ENCODE measurements at places on chromosomes 6 and 20. TPM values are rescaled to one million over a fixed set of nuclear protein-coding genes. Genes with fewer than 3 reads are reported as not detected.

Gene HTR1B
- total RNA-seq = not detected

DNA sequence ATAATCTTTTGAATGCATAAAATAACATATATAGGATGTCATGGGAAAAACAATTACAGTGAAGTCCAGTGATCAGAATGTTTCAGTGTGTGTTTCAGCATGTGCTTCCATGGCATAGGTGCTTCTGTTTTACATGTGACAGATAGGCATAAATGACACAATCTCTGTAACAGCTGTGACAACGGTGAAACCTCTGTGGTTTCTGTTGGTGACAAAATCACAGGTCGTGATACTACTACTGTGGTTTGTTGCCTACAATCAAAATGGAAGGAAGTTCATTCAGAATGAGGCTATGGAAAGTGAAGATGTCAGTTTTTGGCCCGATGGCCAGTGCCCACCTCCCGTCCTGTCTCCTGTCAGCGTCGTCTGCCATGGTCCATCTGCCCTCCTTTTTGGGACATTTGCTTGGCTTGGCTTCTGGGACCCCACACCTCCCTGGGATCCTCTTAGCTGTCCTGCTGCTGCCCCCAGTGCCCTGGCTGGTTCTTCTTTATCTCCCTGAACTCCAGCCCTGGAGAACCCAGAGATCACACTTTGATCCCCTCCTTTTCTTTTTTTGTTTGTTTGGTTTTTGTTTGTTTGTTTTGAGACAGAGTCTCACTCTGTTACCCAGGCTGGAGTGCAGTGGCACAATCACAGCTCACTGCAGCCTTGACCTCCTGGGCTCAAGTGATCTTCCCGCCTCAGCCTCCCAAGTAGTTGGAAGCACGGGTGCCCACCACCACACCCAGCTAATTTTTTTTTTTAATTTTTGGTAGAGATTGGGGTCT, 79.3 kb upstream of the NAA20 start:
- DNase-seq = no peak

GRCh38 chr6:93048381-93048780, 371.0 kb downstream of the EPHA7 start:
- DNase-seq = no peak

Gene TRPC4AP
- total RNA-seq = 77.6 TPM

Gene ZNF334
- 13.5 TPM for total RNA-seq

DNA sequence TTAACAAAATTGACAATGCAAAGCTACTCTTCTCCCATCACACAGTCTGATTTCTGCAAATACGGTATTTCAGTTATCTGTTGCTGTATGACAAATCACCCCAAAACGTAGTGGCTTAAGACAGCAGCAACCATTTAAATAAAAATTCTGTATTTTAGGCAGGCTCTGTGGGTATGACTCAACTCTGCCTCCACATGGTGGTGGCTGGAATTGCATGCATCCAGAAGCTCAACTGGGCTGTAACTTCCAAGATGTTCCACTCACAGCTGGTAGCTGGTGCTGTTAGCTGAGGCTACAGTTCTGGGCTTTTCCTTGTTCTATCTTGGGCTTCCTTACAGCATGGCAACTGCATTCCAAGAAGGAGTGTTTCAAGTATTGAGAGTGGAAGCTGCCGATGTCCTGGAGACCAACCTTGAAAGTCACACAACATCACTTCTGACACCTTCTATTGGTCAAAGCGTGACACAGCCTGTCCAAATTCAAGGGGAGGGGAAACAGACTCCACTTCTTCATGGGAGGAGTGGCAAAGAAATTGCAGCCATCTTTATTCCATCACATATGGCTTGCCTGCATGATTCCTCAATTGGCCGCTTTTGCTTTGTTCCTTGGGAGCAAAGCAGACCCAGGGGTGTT, 39.7 kb upstream of the TULP1 start:
- no peak for DNase-seq

DNA sequence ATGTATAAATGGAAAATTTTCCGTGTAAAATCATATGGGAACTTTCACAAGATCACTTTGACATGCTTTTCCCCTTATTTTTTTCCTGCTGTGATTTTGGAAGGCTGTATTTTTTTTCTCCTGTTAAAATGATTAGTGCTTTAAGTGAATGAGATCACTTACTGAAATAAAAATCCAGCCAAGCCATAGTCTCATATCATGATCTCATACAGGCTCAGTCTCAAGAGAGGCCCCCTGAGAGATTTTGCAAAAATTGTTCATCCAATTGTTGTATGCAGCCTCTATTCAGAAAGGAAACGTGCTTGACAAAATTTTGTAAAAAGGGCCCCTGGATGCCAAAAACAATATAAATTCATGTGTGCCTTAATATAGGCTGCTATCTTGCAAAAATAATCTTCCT, 528.2 kb downstream of the HDGFL1 start:
- DNase-seq = no peak

Gene POU5F1
- total RNA-seq = 4.1 TPM

- no peak for DNase-seq
Measured at GRCh38 chr20:57735831-57736737, 26.3 kb upstream of the PMEPA1 start.

Gene MRPL2
- 30.0 TPM for total RNA-seq

DNA sequence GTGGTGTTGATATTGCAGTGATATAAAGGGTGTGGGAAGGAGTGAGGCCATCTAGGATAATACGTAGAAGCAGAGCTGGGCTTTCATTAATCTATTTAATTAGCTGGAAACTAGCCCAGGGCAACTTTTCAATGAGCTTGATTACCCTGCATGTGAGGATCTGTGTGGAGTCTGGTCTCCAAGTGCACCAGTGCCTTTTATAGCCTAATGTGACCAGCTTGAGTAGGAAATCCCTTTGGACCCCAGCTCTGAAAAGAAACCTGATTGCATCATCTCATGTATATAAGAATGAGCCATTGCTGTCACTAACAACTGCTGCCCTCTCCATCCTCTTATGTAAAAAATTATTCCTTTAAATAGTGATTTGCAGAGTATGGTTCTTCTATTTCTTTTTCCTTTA, 72.6 kb downstream of the CD109 start:
- DNase-seq = no peak

GRCh38 chr20:34010405-34010931, 16.8 kb downstream of the RALY start:
- DNase-seq = no peak

Gene EPPIN
- total RNA-seq = not detected

DNA sequence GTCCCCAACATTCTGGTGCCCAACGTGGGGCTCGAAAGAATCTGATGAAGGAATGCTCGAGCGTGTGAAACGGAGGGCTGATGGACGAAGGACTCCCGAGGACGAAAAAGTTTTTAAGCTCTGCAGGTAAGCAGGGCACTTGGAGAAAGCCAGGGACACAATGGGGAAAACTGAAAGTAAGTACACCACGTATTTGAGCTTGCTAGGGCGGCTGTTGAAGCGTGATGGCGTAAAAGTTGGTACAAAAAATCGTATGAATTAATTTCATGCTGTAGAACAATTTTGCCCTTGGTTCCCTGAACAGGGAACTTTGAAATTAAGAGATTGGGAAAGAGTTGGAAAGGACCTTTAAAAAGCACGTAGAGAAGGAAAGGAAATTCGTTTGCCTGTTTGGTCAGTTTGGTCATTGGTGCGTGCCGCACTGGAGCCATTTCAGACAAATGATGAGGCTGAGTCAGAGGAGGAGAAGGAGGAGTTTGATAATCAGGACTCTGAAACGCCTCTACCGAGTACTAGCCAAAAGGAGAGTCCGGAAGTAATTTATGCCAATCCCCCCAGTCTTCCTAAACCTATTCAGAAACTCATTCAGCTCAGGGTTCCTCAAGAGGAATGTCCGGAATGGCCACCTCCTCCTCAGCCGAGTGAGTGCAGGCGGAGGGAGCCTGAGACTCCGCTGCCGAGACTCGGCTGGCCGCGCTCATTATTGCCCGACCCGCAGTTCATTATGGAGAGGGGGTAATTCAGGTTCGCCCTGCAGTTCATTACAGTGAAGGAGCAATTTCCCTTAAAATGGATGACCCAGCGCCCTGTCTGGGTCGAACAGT, 59.2 kb upstream of the PRSS16 start:
- no peak for DNase-seq

Gene COL21A1
- 10.6 TPM for total RNA-seq

Gene TMX4
- 50.5 TPM for total RNA-seq

DNA sequence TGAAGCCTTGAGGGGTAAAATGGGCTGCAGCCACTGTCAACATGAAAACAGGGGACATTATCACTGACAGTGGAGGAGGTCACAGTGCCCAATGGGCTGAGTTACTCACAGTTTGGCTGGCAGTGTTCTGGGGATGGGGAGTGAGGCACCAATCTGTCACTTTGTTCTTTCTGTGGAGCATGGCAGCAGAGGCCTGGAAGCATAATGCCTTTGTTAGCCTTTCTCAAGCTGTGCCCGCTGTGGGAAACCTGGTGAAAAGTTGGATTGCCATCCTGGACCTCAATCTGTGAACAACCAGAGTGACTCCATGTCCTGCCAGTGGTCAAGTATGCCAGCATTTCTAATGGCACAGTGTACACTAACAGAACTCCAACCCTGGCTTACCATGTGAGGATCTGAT, 143.6 kb downstream of the OR2B2 start:
- no peak for DNase-seq

GRCh38 chr6:157693867-157694266, 129.2 kb upstream of the SNX9 start:
- no peak for DNase-seq

Gene UBD
- not detected for total RNA-seq

DNA sequence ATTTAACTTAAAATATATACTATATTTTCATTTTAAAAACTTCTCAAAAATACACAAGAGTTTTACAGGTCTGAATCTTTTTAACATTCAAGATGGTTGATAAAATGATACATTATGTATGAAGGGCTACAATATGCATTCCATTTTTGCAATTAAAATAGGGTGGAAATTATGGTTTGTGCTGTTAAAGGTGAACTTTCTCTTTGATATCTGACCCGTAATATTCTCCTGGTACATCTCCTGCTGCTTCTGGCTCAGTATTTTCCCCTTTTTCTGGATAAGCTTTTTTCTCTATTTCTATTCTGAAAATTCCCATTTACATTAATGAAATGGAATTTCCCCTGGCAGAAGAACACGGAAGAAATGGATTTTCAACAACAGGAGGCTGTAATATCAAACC, 27.4 kb upstream of the LCA5 start:
- no peak for DNase-seq

DNA sequence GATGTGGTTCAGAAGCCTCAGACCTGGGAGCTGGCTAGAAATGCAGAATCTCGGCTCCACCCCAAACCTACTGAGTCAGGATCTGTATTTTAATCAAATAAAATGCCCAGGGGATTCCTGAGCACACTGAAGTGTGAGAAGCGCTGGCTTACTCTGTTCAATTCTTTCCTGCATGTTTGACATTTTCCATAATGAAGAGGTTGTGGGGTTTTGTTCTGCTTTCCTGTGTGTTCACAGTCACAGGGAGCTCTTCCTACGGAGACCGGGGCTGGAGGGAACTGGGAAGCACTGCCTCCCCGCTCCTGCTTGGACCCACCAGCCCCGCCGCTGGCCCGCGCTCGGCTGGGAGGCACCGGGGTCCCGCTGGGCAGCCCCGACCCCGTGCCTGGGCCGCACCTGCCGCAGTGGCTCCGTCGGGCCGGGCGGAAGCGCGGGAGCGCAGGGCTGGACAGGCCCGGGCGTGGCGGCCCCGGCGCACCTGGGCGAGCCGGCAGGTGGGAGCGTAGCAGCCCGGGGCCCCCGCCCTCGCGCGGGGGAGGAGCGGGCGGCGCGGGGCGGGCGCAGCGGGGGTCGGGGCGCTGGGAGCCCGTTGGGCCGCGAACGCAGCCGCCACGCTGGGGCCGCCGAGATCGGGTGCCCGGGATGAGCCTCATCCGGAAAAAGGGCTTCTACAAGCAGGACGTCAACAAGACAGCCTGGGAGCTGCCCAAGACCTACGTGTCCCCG, at the start of gene MAPK13:
Gene MAPK13, plus strand, starts transcription at position 573 of the 726 bp plus-strand sequence. Its CDS starts 70 bp downstream, at position 643.
- peak; percentile 54 for DNase-seq

Gene SUPT3H
- 8.3 TPM for total RNA-seq

Gene GABBR1
- 31.7 TPM for total RNA-seq

- no peak for DNase-seq
Measured at GRCh38 chr6:133542056-133542821, 301.1 kb downstream of the EYA4 start.
